ENCODE measurements at places on chromosomes 1 and 21.

GRCh38 chr1:205441318-205441633, 14.6 kb downstream of the BLACAT1 start:
- DNase-seq = no peak

DNA sequence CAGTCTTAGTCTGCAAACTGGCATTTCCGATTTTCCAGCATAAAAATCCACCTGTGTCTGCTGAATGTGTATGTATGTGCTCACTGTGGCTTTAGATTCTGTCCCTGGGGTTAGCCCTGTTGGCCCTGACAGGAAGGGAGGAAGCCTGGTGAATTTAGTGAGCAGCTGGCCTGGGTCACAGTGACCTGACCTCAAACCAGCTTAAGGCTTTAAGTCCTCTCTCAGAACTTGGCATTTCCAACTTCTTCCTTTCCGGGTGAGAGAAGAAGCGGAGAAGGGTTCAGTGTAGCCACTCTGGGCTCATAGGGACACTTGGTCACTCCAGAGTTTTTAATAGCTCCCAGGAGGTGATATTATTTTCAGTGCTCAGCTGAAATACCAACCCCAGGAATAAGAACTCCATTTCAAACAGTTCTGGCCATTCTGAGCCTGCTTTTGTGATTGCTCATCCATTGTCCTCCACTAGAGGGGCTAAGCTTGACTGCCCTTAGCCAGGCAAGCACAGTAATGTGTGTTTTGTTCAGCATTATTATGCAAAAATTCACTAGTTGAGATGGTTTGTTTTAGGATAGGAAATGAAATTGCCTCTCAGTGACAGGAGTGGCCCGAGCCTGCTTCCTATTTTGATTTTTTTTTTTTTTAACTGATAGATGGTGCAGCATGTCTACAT, 2.5 kb upstream of the OLFML3 start:
- DNase-seq = peak; percentile 40

DNA sequence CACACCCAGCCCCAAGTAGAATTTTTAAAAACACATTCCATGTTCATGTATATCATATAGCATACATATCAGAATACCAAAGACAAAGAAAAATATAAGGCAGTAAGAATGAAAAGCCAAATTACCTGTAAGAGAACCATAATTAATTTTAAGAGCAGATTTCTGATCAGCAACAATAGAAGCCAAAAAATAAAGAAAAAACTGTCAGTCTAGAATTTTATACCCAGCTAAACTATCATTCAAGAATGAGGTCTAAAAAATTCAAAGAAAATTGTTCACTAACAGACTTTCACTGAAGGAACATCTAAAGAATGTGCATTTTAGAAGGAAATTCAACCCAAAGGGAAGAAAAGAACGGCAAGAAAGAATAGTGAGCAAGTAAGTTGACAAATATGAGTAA, 10.6 kb upstream of the FUCA1 start:
- DNase-seq = no peak

DNA sequence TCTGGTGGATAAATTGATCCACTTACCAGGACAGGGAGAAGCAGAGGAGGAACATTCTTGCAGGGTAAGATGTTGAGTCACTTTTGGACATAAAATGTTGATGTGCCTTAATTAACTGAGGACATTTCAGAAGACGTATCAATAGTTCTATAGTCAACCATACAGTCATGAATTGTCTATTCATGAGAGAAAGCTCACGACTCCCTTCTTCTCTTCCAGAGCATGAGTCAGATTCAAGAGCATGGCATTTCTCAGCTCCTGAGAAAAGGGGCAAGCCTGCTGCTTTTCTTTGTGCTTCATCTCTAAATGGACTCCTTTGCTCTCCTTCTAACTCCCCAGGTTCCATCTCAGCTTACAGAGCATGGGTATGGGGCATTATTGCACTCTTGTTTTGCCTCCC, 55.7 kb downstream of the ADGRL4 start:
- DNase-seq = no peak

DNA sequence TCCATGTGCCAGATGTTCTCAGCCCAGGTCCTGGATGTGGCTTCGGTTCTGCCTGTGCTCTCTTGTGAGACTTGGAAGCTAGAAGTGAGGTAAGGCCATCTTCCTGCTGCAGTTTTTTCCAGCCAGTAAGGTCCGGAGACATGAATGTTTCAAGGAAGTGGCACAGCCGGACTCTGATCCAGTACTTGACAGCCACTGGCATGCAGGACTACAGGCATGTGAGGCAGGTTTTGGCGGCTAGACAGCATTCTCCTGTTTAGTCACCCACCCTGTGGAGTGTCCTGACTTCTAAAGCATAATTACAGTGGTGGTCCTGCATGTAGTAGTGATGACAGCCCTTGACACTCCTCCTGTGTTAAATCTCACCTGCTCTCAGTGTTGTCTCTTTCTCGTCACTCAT, 72.3 kb downstream of the TNFSF4 start:
- no peak for DNase-seq

- peak; percentile 35 for DNase-seq
Measured at GRCh38 chr1:236021424-236022135, 43.3 kb downstream of the NID1 start.

DNA sequence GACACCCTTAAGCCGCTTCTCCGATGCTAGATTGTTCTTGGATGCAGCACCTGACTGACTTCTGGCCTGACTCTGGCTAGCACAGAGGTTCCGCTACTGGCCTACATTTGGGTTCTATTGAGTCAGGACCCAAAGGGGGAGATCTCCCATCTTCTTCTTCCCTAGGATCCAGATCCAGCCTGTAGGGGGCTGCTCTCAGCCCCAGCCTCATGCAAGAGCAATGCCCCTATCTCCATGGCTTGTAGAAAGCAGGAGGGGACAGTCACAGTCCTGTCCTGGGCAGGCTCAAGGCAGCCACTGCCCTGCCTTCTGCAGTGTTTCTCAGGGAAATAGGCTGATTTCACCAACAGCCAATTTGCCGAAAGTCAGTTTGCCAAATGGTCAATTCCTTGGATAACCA, 6.3 kb upstream of the ADAR start:
- DNase-seq = no peak

GRCh38 chr1:166172106-166172505, 5.3 kb upstream of the FAM78B start:
- no peak for DNase-seq

DNA sequence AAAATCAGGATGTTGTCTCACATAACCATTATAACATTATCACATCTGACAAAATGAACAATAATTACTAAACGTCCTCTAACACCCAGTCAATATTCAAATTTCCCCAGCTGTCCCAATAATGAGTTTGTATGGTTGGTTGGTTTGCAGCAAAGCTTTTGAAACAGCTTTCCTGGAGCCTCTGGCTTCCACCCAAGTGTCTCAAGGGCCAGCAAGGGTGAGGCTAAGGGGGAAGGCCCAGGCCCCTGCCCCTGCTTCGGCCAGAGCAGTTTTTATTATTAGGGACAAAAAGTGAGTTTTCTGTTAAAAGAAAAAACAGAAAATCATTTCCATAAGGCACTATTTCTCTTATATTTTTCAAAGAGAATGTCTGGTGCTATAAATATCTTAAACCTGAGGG, 19.1 kb upstream of the AVPR1B start:
- no peak for DNase-seq

- no peak for DNase-seq
Measured at GRCh38 chr1:155083865-155084721, 5.5 kb downstream of the EFNA3 start.

GRCh38 chr1:230301822-230302221, 124.3 kb downstream of the PGBD5 start:
- no peak for DNase-seq

DNA sequence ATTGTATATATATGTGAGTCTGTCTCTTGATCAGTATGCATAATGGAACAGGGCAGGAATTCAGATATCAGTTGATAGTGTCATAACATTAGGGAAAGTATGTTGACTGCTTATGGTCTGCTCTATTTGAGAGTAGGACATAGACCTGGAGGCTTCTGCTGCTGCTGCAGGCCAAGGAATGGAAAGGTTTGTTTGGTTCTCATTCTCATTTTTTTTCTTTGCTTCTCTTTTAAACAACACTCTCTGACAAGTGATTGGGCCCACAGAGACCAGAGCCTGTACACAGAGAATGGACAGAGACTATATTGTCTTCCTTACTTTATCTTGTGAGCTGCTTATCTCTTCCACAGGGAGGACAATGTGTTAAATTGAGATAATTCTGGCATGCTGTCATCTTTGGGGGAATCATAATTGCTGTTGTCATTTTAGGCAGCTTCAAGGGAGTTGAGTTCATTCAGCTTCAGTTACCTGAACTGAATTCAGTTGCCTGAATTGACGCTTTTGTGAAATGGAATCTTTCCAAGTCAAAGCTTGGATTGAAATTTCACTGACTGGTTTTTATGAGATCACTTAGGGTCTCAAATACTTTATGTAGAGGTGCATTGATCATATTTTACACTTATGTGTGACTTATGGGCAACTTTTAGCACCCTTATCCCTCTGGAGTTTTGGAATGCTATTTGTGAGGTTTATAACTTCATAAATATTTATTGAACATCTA, 16.9 kb downstream of the CAP1 start:
- no peak for DNase-seq

DNA sequence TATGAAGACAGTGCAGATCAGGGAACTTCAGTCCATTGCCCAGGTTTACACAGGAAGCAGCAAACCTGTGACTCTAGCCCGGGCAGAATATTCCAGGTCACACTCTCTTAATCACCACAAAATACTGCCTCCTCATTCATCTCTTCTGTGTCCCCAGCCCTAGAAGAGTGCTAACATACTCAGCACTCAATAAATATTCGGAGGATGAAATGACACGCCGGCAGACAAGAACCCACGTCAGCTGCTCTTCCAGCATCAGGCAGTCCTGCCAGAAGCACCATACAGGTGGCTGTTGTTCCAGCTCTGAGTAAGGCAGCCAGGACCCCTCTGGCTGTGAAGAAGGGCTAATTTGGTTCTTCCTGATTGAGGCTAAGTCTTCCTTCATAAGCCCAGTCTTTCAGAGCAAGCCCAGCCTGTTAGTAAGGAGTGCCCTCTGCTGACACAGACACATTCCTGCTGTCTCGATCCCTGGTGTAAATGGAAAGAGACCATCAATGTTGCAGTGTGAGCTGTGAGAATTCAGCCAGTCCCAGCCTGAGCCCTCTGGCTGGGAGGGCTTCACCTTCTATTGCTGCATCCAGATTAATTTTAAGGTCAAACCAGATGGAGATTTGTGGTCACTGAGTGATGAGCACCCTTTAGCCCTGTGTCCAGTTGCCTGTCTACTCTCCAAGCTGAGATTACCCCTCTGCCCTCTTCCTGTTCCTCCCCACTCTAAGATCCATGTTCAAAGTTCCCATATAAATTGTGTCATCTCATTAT, 45.0 kb upstream of the KIRREL1 start:
- DNase-seq = no peak

- DNase-seq = no peak
Measured at GRCh38 chr1:94321662-94322061, 84.3 kb upstream of the ARHGAP29 start.

DNA sequence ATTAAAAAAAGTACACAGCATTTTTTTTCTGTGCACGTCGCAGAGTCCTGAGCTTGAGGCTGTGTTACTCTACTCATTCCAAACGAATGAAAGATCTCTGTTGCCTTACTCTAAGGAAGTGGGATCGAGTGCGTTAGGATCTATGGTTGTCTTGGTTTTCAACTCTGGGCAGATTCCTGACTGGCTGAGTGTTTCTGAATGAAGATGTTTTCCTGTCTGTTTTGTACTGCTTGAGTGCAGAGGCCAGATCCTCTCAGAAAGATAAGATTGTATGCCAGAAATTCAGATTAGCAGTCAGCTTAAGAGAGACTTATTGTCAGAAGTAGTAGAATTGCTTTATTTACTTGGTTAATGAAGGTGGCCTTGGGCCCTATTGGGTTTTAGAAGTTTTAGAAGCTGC, 14.0 kb downstream of the PLA2G2E start:
- no peak for DNase-seq

DNA sequence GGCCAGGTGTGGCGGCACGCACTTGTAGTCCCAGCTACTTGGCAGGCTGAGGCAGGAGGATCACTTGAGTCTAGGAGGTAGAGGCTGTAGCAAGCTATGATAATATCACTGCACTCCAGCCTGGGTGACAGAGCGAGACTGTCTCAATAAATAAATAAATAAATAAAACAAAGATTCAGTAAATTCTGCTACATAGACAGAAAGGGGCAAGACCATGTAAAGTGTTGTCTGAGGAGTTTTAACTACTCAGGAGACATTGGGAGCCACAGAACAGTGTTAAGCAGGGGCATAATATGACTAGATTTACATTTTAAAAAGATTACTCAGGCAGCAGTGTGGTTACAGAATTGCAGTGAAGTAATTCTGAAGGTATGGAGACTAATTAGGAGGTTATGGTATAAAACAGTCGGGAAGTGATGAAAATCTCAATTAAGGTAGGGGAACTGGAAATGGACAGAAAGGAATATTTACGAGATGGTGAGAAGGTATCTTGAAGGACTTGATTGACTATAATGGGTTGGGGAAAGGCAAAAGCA, 94.7 kb downstream of the ATP1B1 start:
- DNase-seq = no peak

GRCh38 chr1:165826565-165827267, 698 bp upstream of the UCK2 start:
- DNase-seq = no peak

Measured in fibroblast of the conjunctiva (primary cell).